Nephron progenitor cell (in vitro differentiated cells): ENCODE measurements at places on chromosomes 1 and 21.

DNA sequence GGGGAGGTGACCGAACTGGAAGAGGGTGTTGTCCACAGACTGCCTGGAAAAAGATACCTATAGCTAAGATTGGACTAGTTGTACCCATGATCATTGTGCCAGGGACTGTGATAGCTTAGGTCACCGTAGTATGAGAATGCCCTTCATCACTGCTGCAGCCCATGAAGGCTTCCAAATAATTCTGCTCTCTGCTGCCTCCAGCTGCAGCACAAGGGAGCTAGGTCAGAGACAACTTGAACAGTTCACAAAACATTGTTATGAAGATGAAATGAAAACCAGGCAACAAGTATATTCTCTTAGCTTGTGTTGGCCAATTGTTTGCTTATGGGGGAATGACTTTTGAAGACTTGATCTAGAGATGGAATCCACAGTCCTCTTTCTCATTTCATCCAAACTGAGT is 246.7 kb downstream of the MRPL39 start:
- H3K4me3 ChIP-seq: no peak overlapping the region
- peaks cover 7% of the 10 kb centered on the region for H3K27me3 ChIP-seq
- no peak overlapping the region for H3K27ac ChIP-seq
- H3K4me1 ChIP-seq: no peaks in the 10 kb centered on the region
- DNase-seq: no peak
- H3K36me3 ChIP-seq: no peaks in the 10 kb centered on the region

GRCh38 chr1:159098596-159098995 is 22.0 kb upstream of the AIM2 start:
- H3K27ac ChIP-seq: peak overlapping the region; percentile 10
- no peak for DNase-seq
- no peaks in the 10 kb centered on the region for H3K36me3 ChIP-seq
- peaks cover 3% of the 10 kb centered on the region for H3K27me3 ChIP-seq
- no peaks in the 10 kb centered on the region for H3K4me1 ChIP-seq

GRCh38 chr1:246728311-246728710 is 4.1 kb downstream of the SCCPDH start:
- peaks cover 79% of the 10 kb centered on the region for H3K36me3 ChIP-seq
- no peak for DNase-seq
- peaks cover 12% of the 10 kb centered on the region for H3K4me1 ChIP-seq
- H3K27ac ChIP-seq: no peak overlapping the region
- peaks cover 1% of the 10 kb centered on the region for H3K27me3 ChIP-seq

- H3K4me3 ChIP-seq: no peak overlapping the region
- H3K4me1 ChIP-seq: peaks cover 37% of the 10 kb centered on the region
- H3K27me3 ChIP-seq: no peaks in the 10 kb centered on the region
- DNase-seq: no peak
Observed at GRCh38 chr1:231410036-231410612, 12.0 kb downstream of the EGLN1 start.

GRCh38 chr1:196403803-196404690 is 204.2 kb downstream of the KCNT2 start:
- H3K27ac ChIP-seq: no peak overlapping the region
- no peak for DNase-seq
- H3K36me3 ChIP-seq: no peaks in the 10 kb centered on the region
- H3K4me3 ChIP-seq: no peak overlapping the region
- no peaks in the 10 kb centered on the region for H3K27me3 ChIP-seq

GRCh38 chr1:212485913-212486618 is 53.3 kb downstream of the NENF start:
- peak overlapping the region; percentile 41 for H3K27ac ChIP-seq
- peaks cover 12% of the 10 kb centered on the region for H3K27me3 ChIP-seq
- DNase-seq: peak; percentile 23
- H3K4me1 ChIP-seq: peaks cover 36% of the 10 kb centered on the region
- no peak overlapping the region for H3K4me3 ChIP-seq
- no peaks in the 10 kb centered on the region for H3K36me3 ChIP-seq

GRCh38 chr1:3233551-3233950 is 164.5 kb downstream of the PRDM16 start:
- no peak overlapping the region for H3K27ac ChIP-seq
- no peaks in the 10 kb centered on the region for H3K36me3 ChIP-seq
- peaks cover 71% of the 10 kb centered on the region for H3K4me1 ChIP-seq
- DNase-seq: no peak

DNA sequence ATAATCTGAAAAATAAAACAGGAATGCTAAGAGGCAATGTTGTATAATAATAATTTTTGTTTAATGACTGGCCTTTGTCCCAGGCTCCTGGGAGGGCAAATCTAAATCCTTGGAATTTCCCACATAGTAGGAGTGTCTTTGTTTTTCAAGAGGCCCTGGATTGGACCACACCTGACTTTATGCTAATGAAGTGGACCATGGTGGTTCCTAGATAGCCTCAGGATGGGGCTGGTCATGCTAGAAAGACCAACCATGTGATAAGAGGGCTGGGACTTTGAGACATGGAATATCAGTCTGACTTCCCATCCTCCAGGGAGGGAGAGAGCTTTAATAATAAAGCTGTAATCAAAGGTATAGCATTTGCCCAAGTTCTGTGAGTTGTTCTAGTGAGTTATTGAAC is 138.2 kb upstream of the RAB4A start:
- H3K27me3 ChIP-seq: peaks cover 8% of the 10 kb centered on the region
- H3K4me1 ChIP-seq: peaks cover 55% of the 10 kb centered on the region
- H3K36me3 ChIP-seq: peaks cover 16% of the 10 kb centered on the region
- DNase-seq: no peak
- H3K27ac ChIP-seq: no peak overlapping the region

- no peak overlapping the region for H3K27ac ChIP-seq
- no peak overlapping the region for H3K4me3 ChIP-seq
- DNase-seq: no peak
- no peaks in the 10 kb centered on the region for H3K36me3 ChIP-seq
Observed at GRCh38 chr1:38297842-38298241, 251.2 kb upstream of the POU3F1 start.

GRCh38 chr1:212749821-212750535 is 41.6 kb downstream of the NSL1 start:
- H3K27ac ChIP-seq: no peak overlapping the region
- peak; percentile 21 for DNase-seq
- no peaks in the 10 kb centered on the region for H3K27me3 ChIP-seq
- H3K4me3 ChIP-seq: no peak overlapping the region
- peaks cover 28% of the 10 kb centered on the region for H3K36me3 ChIP-seq
- peaks cover 18% of the 10 kb centered on the region for H3K4me1 ChIP-seq

DNA sequence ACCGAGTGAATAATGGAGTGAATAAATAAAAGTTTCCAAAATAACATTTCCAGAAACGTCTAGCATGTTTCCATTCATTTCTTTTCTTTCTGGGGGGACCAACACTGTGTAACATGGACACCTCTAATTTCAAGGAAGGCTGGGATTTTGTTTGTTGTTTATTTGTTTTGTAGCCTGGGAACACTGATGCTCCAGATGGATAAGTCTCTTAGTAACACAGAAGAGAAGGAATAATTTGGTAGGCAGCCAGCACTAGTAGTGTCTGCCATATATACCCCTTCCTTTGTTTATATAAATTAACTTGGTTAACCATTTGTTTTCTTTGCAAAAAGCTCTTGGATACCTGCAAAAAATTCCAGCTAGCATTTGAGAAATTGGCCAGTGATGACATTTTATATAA is 411.4 kb upstream of the DEPDC1 start:
- no peak for DNase-seq
- H3K27ac ChIP-seq: no peak overlapping the region
- H3K36me3 ChIP-seq: peaks cover 14% of the 10 kb centered on the region

DNA sequence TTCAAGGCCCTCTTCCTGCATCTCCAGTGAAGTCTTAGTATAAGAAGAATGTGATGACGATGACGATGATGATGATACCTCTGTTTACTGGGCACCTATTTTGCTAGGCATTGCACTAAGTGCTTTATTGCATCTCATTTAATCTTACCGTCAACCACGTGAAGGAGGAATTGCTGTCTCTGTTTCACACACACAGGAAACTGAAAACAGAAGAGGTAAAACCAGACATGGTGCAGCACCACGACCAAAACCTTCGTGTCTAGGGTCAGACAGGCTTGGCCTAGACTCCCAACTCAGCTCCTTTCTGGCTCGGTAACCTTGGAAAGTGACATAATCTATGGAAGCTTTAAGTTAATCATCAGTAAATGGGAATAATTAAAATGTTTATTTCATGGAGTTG is 20.7 kb upstream of the KCNA2 start:
- no peak for DNase-seq
- no peak overlapping the region for H3K4me3 ChIP-seq
- no peak overlapping the region for H3K27ac ChIP-seq
- no peaks in the 10 kb centered on the region for H3K36me3 ChIP-seq
- H3K27me3 ChIP-seq: peaks cover 55% of the 10 kb centered on the region
- H3K4me1 ChIP-seq: no peaks in the 10 kb centered on the region

DNA sequence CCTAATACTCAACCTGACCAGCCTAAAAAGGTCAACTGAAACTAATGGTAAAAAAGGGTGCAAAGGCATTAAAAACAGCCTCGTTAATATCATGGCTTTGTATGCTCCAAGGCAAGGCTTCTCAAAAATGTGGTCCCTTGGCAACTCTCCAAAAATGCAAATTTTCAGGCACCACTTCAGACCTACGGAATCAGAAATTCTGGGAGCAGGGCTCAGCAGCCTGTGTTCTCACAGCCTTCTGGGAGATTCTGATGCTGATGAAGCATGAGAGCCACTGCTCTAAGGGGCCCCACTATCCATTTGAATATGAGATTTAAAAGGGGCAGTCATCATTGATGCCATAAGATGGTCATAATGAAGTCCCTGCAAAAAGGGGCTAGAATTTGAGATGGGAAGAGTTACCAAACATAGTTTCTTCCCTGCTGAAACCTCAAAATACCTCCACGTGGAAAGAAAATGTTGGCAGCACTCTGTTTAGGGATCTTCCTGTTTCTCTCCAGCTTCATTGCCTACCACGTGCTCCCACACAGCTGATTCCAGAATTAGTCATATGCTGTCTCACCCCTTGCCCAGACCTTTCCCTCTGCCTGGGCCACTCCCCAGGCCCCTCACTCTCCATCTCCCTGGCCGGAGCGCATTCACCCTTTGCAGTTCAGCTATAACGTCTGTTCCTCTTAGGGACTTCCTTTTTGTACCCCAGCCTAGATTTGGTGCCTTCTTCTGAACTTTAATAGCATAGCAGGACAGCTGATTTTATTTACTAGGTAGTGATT is 46.7 kb downstream of the PHC2 start:
- peaks cover 77% of the 10 kb centered on the region for H3K4me1 ChIP-seq
- H3K36me3 ChIP-seq: peaks cover 51% of the 10 kb centered on the region
- H3K27me3 ChIP-seq: no peaks in the 10 kb centered on the region

- no peak overlapping the region for H3K27ac ChIP-seq
- H3K4me1 ChIP-seq: no peaks in the 10 kb centered on the region
- no peak overlapping the region for H3K4me3 ChIP-seq
- H3K36me3 ChIP-seq: peaks cover 32% of the 10 kb centered on the region
- H3K27me3 ChIP-seq: peaks cover 4% of the 10 kb centered on the region
Observed at GRCh38 chr1:47252369-47252768, 20.3 kb upstream of the TAL1 start.

DNA sequence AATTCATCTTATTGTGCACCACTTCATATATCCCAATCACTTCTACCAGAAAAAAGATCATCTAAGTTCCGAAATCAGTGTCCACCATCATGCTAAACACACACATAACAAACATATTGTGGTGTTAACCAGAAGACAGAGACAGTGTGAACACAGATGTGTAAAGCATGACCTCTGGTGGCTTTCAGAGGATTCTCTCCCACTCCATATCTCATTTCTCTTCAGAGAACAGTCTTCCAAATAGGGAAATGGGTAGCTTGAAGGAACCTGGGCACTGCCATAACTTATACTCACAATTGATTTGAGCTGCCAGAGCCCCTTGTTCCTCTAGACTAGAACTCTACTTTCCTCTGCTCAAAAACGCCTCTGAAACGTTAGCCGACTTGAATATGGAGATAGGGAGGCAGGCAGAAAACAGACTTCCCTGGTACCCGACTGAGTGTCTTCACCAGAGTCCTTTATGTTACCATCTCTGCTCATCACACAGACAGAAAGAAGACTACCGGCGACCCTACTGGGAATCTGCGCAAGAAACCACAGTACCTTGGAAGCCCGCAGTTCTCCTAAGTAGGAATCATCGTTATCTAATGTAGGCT is 1.8 kb upstream of the ELAPOR1 start:
- peaks cover 92% of the 10 kb centered on the region for H3K27me3 ChIP-seq
- no peak overlapping the region for H3K4me3 ChIP-seq
- H3K4me1 ChIP-seq: peaks cover 24% of the 10 kb centered on the region
- peak overlapping the region; percentile 86 for H3K27ac ChIP-seq
- DNase-seq: no peak

DNA sequence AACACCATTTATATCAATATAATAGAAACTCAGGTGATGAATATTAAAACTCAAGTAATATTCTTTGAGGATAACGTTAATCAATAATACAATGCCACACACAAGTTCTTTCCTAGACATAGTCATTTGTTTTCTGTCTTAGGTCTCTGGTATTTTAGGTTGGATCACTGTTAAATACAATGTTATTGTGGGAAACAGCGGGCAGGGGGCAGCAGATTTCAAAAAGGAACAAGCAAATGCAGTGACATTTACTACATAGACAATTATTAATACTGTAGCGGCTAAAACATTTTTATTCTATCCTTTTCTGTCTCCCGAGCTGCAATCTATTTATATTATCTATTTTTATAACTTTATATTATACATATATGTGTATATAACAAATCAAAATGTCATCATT is 186.4 kb upstream of the ZNHIT6 start:
- no peak overlapping the region for H3K27ac ChIP-seq
- H3K36me3 ChIP-seq: no peaks in the 10 kb centered on the region
- no peaks in the 10 kb centered on the region for H3K4me1 ChIP-seq
- no peak overlapping the region for H3K4me3 ChIP-seq
- DNase-seq: peak; percentile 47

DNA sequence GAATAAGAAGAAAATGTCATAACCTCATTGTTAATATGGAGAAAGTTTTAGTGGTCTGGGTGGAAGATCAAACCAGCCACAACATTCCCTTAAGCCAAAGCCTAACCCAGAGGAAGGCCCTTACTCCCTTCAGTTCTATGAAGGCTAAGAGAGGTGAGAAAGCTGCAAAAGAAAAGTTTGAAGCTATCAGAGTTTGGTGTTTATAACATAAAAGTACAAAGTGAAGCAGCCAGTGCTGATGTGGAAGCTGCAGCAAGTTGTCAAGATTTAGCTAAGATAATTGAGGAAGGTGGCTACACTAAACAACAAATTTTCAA is 67.6 kb upstream of the BCL9 start:
- no peaks in the 10 kb centered on the region for H3K27me3 ChIP-seq
- no peak overlapping the region for H3K27ac ChIP-seq
- H3K4me3 ChIP-seq: no peak overlapping the region
- DNase-seq: no peak
- H3K4me1 ChIP-seq: no peaks in the 10 kb centered on the region

GRCh38 chr1:21668951-21669257 is 253 bp downstream of the RAP1GAP start:
- peaks cover 46% of the 10 kb centered on the region for H3K4me1 ChIP-seq
- H3K36me3 ChIP-seq: no peaks in the 10 kb centered on the region
- H3K27me3 ChIP-seq: peaks cover 42% of the 10 kb centered on the region
- H3K27ac ChIP-seq: no peak overlapping the region
- H3K4me3 ChIP-seq: peak overlapping the region; percentile 54
- no peak for DNase-seq
